ENCODE measurements at places on chromosomes 5 and 9. TPM values are rescaled to one million over a fixed set of nuclear protein-coding genes. Genes with fewer than 3 reads are reported as not detected.

Gene PTGS1
- 0.31 TPM for total RNA-seq

Gene KIAA0825
- total RNA-seq, result 44.8 TPM

Gene PDE6A
- total RNA-seq, result not detected

Gene ZFP2
- 10.3 TPM for total RNA-seq

Gene SLC34A1
- total RNA-seq, result not detected

Gene ACTBL2
- not detected for total RNA-seq

Gene PCDHB14
- 28.2 TPM for total RNA-seq

Gene CDKN2A
- total RNA-seq, result not detected

Gene IL5
- total RNA-seq, result not detected

Gene CKMT2
- 1.3 TPM for total RNA-seq

Gene MXD3
- total RNA-seq, result 10.3 TPM

Gene FIBCD1
- 1.3 TPM for total RNA-seq

Gene SLC27A6
- 0.94 TPM for total RNA-seq

Gene AHRR
- 2.8 TPM for total RNA-seq

Gene NSG2
- 497 TPM for total RNA-seq

Gene ASS1
- total RNA-seq, result 6.9 TPM

Gene SLC34A3
- not detected for total RNA-seq

Gene GPR151
- total RNA-seq, result under 0.01 TPM

Gene OSMR
- total RNA-seq, result 1.3 TPM

All from parietal lobe (tissue), 2 donors.